Stimulated activated CD4-positive, alpha-beta T cell treated with anti-CD3 and anti-CD28 coated beads, Interleukin-1b, Interleukin-23, amount 100 ng/mL, for 48 hours (primary cell): ENCODE measurements at places on chromosomes 1 and 21.

GRCh38 chr1:43622901-43623780 lies 26.8 kb upstream of the KDM4A start:
- no peak for DNase-seq

DNA sequence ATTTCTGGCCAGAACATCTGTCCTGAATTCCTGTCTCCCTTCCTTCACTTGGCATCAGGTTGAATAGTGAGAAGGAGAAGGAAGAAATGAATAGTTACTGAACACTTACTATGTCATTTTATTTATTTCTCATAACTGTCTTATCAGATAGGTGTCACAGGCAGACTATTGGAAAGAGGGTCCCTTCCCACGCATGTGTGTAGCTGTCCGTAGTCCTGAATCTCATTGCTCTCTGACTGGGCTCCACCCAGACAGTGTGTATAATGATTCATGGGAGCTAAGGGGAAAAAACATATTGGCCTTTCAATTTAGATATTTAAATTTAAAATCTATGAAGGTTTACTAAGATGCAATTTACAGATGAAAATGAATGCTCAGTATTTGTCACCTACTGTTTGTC lies 86.1 kb downstream of the OMA1 start:
- DNase-seq = no peak

- DNase-seq = no peak
These were observed 114.0 kb upstream of the VANGL1 start for GRCh38 chr1:115527746-115528145.

GRCh38 chr21:24824209-24824608 lies 783.1 kb downstream of the MRPL39 start:
- no peak for DNase-seq

DNA sequence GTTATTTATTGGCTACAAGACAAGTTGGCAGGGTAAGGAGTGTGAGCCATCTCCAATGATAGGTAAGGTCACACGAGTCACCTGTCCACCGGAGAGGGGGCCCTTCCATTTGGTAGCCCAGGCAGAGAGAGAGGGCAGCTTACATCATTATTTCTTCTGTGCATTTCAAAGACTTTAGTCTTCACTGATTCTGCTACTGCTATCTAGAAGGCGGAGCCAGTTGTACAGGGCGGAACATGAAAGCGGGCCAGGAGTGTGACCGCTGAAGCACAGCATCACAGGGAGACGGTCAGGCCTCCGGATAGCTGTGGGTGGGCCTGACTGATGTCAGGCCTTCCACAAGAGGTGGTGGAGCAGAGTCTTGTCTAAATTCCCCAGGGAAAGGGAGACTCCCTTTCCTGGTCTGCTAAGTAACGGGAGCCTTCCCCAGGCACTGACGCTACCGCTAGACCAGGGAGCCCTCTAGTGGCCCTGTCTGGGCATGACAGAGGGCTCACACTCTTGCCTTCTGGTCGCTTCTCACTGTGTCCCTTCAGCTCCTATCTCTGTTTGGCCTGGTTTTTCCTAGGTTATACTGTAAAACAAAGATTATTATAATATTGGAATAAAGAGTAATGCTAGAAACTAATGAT lies 36.7 kb downstream of the ZNF695 start:
- peak; percentile 25 for DNase-seq

DNA sequence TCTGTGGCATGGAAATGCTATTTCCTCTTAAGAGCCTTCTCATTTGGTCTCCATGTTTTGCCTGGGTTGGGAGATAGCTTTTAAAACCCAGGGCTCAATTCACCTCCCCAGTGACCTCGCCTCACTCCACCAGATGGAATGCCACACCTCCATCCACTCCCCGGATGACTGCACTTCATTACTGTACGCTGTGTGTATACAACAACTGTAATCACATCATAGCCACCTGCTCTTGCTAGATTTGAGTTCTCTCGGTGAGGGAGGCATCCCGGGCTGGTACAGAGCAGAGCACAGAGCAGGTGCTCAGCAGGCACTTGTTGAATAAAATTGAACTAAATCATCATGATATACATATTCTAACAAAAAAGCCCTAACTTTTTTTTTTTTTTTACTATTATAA lies 26.0 kb downstream of the SDE2 start:
- no peak for DNase-seq

- no peak for DNase-seq
These were observed 2.2 kb downstream of the FASLG start for GRCh38 chr1:172661107-172661506.

GRCh38 chr1:246445503-246445902 lies 61.6 kb downstream of the SMYD3 start:
- DNase-seq = no peak

DNA sequence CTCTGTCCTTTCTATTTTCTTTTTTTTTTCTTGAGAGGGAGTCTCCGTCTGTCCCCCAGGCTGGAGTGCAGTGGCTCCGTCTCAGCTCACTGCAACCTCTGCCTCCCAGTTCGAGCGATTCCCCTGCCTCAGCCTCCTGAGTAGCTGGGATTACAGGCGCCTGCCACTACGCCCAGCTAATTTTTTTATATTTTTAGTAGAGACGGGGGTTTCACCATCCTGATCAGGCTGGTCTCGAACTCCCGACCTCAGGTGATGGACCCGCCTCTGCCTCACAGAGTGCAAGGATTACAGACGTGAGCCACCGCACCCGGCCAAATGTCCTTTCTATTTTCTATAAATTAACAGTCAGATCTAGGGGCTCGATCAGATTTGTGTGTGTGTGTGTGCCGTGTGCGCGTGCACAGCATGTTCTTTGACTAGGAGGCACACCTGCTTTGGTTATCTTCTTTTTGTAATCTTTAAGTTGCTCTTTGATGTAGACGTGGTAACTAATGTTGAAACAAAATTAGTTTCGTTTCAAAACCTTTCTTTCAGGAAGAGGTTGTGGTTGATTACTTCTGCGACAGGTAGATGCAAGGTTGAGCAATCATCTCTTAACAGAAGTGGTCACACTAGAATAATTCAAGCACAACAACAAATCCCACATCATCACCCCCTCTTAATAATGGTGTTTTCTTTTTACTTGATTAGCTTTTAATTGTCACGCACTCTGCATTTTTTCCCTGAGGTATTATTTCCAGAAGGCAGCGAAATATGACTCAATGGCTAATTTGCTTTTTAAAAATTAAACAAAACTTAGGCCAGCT lies 779 bp upstream of the DEGS1 start:
- DNase-seq = peak; percentile 57

DNA sequence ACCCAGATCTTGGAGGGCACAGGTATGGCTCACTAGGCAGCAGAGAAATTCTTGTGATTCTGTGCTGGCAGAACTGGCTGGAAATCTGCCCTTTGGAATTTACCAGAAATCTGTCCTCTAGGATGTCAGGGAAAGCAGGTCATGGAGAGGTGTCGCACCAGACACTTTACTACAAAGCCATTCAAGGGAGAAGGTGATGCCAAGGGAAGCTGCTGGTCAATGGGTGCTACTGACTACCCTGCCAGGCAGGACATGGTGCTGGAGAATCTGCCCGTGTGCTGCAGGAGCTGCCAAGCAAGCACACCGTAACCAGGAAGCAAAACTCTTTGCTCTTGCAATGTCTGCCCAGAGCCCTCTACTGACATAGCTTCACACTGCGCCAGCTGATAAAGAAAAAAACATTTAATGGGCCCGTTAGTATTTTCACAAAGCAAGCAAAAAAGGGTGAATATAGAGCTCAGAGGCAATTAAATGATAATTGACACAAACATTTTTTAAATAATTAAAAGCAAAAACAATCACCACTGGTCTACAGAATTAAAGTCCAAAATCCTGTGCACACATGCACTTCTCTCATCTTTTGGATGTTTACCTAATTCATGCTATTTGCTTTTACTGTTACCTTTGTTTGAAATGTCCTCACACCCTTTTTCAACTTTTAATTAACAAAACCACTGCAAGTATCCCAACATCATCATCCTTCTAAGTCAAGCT lies 7.2 kb upstream of the FBXO28 start:
- DNase-seq = no peak

- no peak for DNase-seq
These were observed 871 bp downstream of the PLA2G2F start for GRCh38 chr1:20139776-20140612.

GRCh38 chr1:201645956-201646355 lies 107.0 kb downstream of the NAV1 start:
- DNase-seq = no peak

GRCh38 chr1:201404055-201404454 lies 4.9 kb upstream of the LAD1 start:
- no peak for DNase-seq

DNA sequence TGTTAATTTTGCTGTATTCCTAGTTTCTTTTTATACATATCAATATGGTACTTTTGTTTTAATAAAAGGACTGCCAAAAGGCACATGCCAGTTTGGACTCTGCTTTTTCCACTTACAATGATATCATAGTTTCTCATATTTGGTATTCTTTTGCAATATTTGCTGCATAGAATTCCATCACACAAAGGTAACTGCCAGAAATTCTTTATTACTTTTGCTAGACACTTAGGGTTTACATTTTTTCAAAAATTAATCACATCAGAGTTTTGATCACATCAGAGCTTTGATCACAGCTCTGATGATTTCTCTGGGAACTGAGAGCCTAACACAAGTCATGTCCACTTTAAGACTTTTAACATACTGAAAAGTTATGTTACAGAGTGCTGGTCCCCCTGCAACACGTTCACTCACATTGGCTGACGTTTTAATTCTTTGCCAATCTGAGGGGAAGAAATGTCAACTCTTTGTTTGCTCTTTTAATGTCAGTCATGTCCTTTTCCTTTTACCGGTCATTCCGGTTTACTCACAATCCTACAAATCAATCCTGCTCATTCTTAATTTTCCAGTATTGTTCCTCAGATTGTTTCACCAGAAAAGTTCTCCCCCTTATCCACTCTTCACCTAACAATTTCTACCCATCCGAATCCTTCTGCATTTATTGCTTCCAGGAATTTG lies 1.1 kb upstream of the CD46 start:
- no peak for DNase-seq

DNA sequence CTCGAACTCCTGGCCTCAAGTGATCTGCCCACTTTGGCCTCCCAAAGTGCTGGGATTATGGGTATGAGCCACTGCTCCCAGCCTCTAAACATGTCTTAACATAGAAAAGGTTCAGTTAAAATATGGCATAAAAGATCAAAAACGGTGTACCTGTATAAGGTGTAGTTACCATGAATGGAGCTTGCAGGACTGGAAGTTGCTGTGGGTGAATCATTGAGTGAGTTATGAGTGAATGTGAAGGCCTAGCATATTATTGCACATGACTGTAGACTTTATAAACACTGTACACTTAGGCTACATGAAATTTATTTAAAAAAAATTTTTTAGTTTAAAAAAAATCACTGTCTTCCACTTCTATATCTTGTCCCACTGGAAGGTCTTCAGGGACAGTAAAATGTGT lies 15.7 kb downstream of the ABCD3 start:
- no peak for DNase-seq

DNA sequence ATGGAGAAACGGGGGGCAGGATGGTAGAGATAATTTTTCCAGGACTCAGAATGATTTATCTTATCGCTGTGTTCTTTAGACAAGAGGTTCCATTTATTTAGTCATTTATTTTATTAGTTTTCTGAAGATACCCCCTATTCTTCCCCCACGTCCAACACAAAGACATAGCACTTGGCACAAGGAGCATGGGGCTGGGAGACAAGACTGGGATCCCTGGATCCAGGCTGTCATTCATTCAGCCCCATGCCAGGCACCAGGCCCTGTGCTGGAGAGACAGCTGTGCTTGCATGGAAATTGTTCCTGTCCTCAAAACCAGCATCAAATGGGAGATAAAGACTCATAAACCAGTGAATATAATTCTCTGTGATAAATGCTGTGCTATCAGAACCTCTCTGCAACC lies 27.1 kb upstream of the PLXNA2 start:
- no peak for DNase-seq

DNA sequence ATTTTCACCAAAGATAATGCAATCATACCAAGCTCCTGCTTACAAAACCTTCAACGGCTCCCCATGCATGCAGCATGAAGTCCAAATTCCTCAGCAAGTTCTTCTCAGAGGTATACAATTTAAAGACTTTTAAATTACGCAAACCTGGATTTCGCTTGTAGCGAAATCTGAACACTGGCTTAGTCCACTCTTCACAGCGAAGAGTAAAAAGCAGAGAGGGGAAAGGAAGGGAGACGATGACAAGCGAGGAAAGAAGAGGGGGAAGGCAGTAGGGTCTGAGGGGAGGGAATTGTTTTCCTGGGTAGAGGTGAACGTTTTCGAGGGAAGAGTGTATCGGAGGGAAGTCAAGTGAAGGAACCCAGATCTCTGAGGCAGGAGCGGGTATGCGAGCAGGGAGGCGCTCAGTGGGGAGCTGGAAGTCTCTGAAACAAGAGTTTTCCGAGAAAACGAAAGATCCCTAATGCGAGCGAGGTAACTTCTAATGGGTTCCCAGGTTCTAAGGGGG lies 790 bp downstream of the TESK2 start:
- no peak for DNase-seq

- DNase-seq = no peak
These were observed 163.0 kb downstream of the GRIK3 start for GRCh38 chr1:36871146-36871971.

GRCh38 chr1:248189026-248189425 lies 8.0 kb upstream of the OR2M3 start:
- no peak for DNase-seq

DNA sequence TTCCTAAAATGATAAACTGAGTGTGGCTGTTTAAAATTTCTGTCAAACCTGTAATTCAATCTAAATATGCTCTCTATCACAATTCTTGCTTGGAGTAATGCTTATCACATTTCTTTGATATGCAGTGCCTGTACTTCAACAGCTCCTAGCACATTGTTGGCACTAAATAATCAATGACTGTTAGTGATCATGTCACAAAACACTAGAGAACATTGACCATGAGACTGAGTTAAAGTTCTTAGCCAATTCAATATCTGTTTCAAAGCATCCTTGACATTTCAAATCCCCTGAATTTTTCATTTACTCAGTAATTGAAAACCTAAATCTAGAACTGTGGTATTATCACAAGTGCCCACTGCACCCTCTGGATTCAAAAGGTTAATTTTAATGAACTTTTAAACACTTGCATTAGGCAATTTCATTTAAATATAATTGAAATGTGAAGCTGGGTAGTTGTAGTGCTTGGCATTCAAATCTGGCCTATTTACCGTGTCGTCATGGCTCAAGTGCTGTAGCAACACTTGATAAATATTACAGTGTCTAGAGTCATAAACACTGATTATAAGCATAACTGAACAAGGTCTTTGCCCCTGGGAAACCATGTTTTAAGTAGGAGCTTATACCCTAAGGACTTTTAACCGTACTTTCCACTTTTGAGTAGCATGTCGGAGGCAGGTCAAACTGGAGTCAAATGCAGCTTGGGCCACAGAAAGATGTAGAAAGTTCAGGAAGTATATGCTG lies 143.6 kb downstream of the LRRC7 start:
- DNase-seq = no peak
